ENCODE measurements at places on chromosomes 1 and 21.

- DNase-seq: no peak
These were observed 27.8 kb upstream of the SLC19A1 start for GRCh38 chr21:45570071-45570470.

DNA sequence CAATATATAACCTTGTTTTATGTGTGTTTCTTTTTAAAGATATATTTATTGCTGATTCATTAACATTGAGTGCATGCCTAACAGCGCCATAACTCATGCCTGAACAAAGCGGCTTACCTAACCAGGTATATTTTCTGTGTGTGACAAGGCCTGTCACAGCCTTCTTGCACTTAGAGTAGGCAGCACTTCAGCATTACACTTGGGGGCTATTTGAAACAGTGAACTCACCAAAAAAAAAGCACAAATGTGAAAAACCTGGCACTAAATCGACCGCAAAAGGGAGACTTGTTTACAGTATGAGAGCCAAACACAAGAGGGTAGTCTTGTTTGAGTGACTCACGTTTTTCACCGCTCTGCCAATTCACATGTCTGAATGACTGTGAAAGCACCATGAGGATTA, 111.7 kb downstream of the DISP1 start:
- no peak for DNase-seq

- no peak for DNase-seq
These were observed 26.0 kb downstream of the ARID1A start for GRCh38 chr1:26721669-26722355.

DNA sequence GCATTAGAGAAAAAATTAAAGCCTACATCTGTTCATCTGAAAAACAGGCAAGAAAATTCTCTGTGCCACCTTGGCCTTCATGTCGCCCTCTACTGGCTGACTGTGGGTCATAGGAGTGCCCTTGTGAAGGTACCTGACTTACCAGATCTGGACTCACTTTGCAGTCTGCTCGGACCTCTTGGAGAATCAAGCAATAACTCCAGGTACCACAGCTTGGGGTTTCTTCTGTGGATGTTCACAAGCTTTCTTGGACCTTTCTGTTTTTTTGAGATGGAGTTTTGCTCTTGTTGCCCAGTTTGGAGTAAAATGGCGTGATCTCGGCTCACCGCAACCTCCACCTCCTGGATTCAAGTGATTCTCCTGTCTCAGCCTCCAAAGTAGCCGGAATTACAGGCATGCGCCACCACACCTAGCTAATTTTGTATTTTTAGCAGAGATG, 2.4 kb upstream of the PRAMEF18 start:
- no peak for DNase-seq

DNA sequence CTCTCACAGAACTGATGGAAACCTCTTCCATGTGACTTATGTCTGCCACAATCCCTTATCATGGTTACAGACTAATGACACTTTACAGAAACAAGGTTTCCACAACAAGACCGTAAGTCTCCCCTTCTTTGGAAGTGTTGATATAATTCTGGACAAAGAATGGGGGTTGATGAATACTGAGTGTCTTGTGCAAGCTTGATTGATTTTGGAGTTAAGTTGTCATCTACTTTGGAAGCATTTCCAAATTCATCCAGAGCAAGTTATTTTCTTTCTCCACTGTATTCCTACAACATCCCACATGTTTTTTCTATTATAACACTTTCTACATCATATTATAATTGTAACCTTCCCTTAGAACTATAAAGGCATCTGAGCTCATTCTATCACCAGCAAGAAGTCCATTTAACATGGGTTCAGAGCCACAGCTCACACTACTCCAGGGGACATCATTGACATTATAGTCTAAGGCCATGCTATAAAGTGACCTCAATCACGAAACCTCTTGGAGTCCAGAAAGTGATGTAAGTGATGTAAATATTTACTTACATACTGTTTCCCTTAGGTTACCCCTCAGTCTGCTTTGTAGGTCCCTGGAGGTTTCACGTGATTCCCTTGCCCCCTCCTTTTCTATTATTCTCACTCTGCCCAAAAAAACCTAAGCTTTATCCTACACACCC, 125.7 kb upstream of the PBX1 start:
- no peak for DNase-seq

GRCh38 chr1:59976194-59977074, 49.9 kb upstream of the CYP2J2 start:
- DNase-seq: peak; percentile 24

GRCh38 chr1:115140442-115141144, 51.3 kb upstream of the TSPAN2 start:
- no peak for DNase-seq

DNA sequence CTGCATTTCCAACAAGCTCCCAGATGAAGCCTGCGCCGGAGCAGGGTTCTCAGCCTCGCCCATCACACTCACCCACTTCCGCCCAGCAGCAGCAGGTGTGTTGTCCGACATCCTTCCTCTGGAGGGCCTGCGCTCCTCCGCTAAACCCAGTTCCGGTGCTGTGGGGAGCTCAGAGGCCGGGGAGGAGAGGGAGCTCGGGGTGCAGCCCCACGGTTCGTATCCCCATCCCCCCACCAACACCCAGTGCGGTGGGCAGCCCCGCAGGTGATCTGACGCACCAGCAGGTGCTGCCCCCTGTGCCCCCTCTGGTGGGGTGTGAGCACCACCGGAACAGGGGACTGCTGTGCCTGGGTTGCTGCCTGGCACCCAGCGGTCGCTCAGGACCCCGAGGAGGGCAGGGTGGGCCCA, 3.4 kb upstream of the PEX10 start:
- no peak for DNase-seq

GRCh38 chr1:219261454-219261853, 87.8 kb downstream of the LYPLAL1 start:
- no peak for DNase-seq

DNA sequence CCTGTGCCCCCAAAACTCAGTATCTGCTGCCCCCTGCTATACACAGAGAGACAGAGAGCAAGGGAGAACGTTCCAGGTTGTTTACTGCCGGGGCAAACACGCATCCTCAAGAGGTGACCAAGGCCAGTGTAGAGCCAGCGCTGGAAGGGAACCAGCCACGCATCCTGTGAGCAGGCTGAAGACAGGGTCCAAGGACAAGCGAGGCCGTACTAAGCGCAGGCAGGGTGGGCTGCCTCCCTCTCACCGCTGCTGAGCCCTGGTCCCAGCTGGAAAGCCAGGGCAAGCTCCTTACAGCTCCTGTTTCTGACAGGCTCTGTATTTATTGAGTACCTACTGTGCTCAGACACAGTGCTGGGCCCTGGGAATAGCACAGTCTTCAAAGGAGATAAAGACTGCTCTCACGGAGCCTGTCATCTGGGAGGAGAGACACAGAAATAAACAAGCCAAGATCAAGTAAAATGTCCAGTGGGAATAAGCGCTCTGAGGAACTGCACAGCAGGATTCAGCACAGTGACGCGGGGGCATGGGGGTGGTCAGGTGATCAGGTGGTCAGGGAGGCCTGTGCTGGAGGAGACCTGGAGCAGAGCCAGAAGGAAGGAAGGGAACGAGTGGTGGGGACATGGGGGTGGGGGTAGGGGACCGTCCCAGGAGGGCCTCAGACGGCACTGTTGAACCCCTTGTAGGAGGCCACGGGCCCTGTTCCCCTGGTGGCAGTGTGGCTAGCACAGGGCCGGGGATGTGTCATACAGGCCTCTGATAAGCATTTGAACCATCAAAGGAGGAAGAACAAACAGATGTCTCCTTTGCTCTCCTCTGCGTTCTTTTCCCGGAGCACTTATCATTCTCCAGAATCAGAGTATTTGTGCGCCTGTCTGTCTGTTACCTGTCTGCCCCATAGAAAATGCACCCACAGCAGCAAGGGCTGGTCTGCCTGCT, 37.8 kb upstream of the EFHD2 start:
- DNase-seq: no peak

DNA sequence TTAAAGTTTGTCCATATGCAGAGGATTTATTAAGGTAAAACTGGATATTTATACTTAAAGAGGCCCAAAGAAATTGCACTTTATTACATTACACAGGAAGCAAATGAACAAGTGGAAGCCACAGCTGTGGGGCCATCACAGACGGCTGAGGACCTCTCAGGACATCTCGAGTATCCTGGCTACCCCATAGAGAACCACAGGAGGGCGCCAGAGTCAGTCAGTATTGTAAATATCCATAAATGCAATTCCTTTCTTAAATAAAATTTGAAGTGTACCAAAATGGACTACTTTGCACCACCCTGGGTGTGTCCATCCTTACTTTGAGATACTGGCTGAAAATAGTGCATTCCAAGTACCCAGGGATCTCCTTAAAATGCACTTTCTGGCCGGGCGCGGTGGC, 257.2 kb downstream of the MRPL39 start:
- DNase-seq: no peak

GRCh38 chr1:15918962-15919715, 56.8 kb downstream of the ZBTB17 start:
- DNase-seq: peak; percentile 91

DNA sequence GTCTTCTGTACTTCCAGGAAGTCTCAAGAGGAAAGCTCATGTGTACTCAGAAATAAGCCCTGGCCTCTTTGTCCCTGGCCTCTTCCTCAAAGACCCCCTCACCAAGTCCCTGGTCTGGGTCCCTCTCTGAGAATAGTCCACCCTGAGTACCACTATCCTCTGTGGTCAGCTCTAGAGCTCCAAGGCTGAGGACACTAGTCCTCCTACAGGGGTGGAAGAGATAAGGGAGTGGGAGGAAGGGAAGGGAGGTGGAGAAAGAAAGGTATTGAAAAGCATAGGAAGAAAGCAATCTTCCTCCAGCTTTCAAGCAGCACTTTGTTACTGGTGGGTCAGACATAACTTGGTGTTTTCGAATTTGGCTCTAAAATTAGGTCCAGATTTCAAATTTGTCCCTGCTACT, 181.4 kb downstream of the NRIP1 start:
- DNase-seq: no peak

DNA sequence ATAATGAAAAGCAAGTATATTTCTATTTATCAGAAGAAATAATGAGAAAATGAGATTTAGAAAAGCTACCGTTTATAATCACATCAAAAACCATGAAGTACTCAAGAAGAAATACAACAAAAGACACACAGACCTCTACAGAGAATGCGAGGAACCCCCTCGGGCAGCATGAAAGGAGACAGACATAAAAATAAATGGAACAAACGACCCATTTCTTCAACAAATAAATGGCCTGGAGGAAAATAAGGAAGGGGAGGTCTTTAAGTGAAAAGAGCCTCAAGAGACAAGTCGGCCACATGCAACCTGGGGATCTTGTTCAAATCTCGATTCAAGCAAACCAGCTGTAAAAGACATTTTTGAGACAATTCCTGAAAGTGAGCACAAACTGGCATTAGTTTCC, 6.0 kb downstream of the CFAP74 start:
- DNase-seq: no peak

GRCh38 chr1:183185941-183186490, at the start of gene LAMC2:
Gene LAMC2 (plus strand): TSS chr1:183186264. CDS start chr1:183186353, 89 bp downstream.
- DNase-seq: peak; percentile 99

- no peak for DNase-seq
These were observed 28.8 kb upstream of the CD84 start for GRCh38 chr1:160608057-160608456.

- DNase-seq: no peak
These were observed 245.5 kb downstream of the MRPL39 start for GRCh38 chr21:25361765-25362164.

DNA sequence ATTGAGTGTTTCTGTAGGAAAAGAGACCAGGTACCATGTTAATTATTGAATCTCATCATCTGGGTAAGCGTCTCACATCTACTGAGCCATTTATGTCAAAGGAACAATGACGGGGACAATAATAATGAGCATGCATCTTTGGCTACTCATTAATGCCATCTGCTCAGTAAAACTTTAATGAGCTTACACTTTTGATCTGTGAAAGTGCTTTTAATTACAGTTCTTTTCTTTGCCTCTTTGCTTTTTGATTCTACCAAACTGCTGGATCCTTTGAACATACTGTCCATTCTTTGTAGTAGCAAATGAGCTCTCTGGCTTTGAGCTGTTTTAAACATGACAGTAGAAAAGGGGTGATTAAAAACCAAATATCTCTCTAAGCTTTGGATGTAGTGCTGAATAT, 181.2 kb upstream of the IVNS1ABP start:
- no peak for DNase-seq

GRCh38 chr1:205325334-205325884, 3.9 kb upstream of the NUAK2 start:
- DNase-seq: peak; percentile 73

- DNase-seq: no peak
These were observed 18.1 kb downstream of the CNR2 start for GRCh38 chr1:23895082-23895481.

GRCh38 chr1:198363625-198364151, 176.8 kb downstream of the ATP6V1G3 start:
- DNase-seq: no peak

DNA sequence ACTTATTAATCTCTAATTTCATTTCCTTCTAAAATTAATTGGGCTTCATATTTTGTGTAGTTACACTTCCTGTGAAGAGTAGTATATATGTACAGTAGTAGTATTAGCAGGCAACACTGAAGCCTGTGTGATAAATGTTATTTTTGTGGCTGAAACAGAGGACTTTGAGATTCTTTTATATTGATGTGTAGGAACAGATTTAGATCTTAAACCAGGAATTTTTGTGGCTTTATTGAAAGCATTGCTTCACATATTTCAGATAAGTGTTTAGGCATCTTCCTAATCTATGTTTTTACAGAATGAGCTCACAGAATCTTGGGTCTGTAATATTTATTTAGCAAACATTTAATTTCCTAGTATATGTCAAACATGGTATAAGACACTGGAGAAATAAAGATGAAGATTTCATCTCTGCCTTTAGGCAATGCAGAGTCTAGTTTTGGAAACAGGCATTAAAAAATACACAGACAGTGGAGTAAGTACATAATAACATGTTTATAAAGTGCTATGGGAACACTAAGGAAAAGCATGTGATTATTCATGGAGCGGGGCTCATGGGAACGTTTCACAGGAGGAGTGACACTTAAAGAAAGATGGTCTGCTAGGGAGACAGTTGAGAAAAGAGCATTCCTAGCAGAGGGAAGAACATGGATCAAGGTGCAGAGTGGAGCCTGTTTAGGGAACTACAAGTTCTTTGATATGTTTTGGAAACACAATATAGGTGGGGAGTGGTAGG, 52.7 kb downstream of the MIGA1 start:
- no peak for DNase-seq

GRCh38 chr1:21335750-21336224, 45.5 kb upstream of the ECE1 start:
- DNase-seq: peak; percentile 81

GRCh38 chr21:34593423-34593822, 21.5 kb downstream of the RCAN1 start:
- no peak for DNase-seq

GRCh38 chr1:218967836-218968235, 205.8 kb upstream of the LYPLAL1 start:
- peak; percentile 66 for DNase-seq
